ENCODE measurements at places on chromosomes 2 and 18.

DNA sequence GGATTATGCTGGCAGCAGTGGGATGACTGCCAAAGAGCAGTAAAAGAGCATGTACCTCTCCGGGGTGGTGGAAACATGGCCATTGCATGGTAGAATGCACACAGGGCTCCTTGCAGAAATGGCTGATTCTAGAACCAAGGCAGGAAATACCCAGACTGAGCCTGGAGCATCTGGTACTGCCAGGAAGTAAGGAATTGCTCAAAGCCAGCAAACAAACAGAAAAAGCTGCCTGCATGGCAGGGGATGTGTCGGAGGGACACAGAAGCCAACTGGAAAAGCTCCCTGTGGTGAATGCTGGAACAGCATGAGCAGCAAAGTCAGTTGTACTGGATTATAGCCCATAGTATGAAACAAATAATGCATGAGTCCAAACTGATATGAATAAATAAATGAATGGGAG is 78.0 kb upstream of the NFATC1 start:
- no peak for DNase-seq

DNA sequence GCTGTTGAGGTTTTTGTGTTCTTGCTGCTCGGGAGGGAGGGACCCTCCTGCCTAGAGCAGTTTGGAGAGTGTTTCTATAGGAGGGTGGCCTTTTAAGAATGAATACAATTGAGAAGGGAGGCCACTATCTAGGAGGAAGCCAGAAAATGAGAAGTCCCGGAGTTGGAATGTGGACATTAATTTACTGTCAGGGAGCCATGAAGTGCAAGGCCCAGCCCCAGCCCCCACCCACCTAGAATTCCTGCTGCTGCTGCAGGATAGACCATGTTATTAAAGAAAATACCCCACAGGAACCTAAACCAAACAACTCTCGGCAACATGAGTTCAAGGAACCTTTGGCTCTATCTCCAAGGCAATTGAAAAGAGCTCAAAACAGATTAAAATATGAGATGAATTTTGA is 46.0 kb downstream of the ZBTB7C start:
- no peak for DNase-seq

DNA sequence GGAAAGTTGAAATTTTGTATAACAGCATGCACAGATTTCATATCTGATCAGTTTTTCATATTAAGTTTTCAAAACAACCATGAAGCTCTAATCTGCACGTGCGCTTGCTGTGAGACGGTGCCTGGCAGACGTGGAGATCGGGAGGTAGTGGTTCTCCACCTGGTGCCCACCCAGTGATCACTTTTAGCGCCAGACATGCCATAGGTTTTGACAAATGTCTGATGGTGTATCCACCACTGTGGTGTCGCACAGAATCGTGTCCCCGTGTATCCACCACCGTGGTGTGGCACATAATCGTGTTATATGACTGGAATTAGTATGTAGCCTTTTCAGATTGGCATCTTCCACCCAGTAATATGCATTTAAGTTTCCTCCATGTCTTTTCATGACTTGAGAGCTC is 40.9 kb upstream of the KCNG2 start:
- DNase-seq = no peak

GRCh38 chr2:105798595-105798994 is 53.9 kb downstream of the NCK2 start:
- peak; percentile 49 for DNase-seq

DNA sequence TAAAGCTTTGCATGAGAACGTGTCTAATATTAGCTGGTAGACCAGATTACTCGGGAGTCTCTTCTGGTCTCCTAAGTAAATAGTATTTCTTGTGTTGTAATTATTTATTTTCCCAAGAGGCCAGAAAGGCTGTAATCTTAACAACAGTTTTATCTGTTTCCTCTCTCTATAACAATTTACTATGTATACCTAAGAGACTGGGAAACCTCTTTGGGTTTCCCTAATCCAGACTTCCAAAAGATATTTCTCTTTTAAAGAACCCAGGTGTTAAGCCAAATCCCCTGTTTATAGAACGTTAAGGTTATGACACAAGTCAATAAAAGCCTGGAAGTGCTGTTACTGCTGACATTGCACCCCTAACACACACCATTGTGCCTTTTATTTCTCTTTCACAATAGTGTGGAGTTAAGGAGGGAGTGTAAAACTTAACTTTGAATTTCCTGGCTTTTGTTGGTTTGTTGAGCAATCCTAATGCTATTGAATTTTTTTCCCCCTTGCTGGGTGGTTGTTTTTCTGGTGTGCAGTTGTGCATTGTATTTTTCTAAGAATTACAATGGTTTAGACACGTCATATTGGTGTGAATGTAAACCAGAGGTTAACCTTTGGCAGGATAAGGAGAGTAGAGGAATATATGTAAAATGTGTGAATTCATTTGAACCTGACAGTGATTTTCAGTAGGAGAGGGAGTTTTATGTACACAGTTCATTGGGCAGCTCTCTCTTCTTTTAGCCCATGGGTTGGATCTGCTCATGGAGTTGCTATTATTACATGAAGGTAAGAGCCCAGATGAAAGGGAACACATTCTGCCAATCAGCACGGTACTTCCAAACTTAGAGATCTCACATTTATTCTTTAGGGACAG is 192.8 kb downstream of the MTX2 start:
- DNase-seq = no peak

Measured in AML-193 (cell line).